ENCODE measurements at places on chromosomes 5 and 9.

DNA sequence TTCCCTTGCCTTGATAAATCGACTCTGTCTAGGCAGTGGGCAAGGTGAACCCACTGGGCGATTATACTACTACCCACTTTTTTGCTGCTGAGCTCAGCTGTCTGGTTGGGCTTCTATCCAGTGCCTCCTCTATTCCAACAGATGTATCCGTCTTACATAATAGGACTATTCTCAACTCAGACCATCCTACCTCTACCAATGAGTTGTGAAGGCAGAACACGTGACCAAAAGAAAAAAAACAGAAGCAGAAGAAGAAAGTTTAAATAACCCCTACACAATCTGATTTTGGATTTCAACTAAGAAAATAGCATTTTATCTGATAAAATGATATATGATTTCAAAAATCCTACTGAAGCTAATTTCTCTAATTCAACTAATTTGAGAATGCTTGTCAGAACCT, 16.2 kb upstream of the SHOC1 start:
- DNase-seq: no peak

GRCh38 chr5:73940801-73941200, 314.8 kb downstream of the ARHGEF28 start:
- no peak for DNase-seq

GRCh38 chr5:154345255-154345952, 100.4 kb upstream of the SAP30L start:
- DNase-seq: no peak

DNA sequence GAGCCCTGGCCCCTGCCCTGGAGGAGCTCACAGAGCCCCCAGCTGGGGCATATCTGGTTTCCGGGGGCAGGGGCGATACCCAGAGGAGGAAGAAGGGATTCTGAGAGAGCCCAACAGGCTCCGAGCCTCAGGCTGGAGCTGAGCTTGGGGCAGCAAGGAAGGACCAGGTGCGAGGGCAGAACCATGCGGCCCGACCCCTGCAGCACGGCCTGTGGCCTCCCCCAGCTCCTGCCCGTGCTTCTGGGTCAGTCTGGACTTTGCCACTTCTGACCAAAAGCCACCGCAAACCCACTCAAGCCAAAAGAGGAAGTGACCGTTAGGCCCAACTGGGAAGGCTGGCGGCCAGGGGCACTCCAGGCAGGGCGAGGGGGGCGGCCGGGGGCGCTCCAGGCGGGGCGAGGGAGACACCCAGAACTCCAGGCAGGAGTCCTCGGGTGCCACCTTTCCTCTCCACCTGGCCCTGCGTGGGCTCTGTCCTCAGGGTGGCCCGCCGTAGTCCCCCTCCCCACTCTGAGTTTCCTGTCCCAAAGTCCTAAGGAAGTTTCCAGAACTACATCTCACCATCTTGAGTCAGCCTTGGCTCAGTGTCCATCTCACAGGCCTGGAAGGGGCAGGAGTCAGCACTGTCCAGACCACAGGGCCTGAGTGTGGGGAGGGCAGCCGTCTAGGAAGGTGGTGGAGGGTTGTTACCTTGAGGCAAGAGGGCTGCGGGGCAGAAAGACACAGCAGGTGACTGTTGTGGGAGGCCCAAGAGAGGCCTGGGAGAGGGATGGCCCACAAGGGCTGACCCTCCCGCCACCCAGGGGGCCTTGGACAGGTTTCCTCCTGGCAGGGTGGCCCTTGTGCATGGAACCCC, 946 bp upstream of the LTC4S start:
- DNase-seq: no peak
